CD4-positive, alpha-beta memory T cell (primary cell): ENCODE measurements at places on chromosomes 5 and 9. TPM values are rescaled to one million over a fixed set of nuclear protein-coding genes. Genes with fewer than 3 reads are reported as not detected.
A peak's percentile ranks its signal among the peaks of the same experiment; 100 is the strongest.

GRCh38 chr5:111553868-111554267 lies 41.5 kb upstream of the STARD4 start:
- H3K27me3 ChIP-seq, result no peaks in the 10 kb centered on the region
- DNase-seq, result no peak
- H3K4me3 ChIP-seq, result no peak overlapping the region
- no peak overlapping the region for H3K27ac ChIP-seq

DNA sequence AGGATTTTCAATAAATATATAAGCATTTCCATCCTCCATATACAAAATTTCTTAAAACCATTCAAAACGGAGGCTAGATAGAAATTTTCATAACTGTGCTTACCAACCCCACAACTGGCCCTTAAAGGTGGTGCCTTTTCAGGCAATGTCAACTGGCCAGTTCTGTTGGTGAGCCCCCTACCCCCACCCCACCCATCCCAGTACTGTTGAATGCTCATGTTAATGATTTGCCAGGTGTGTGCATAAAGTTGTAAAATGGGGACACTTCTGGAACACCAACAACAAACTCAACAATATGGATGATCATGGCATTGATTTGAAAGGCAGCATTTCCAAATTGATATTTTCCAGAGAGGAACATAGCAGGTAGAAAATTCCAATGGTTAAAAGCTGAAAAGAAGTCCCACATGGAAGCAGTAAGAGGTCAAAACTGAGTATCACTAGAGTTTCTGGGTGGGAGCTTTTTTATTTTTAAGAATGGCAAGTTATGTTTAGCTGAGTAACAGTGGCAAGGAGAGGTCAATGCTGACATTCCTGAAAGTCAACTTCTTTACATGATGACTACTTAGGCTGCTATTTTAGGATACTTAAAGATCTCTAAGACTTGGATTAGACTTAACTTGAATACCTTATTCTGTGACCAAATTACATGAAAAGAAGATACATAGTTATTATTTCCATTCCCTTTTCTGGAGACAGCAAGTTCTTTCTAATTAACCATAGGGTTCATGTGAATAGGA lies 2.7 kb downstream of the LEAP2 start:
- H3K4me1 ChIP-seq, result no peaks in the 10 kb centered on the region
- H3K4me3 ChIP-seq, result no peak overlapping the region
- peaks cover 37% of the 10 kb centered on the region for H3K36me3 ChIP-seq
- no peak overlapping the region for H3K27ac ChIP-seq
- H3K27me3 ChIP-seq, result no peaks in the 10 kb centered on the region
- no peak for DNase-seq

GRCh38 chr9:101951598-101951997 lies 213.2 kb upstream of the GRIN3A start:
- H3K4me1 ChIP-seq, result no peaks in the 10 kb centered on the region
- no peak for DNase-seq
- no peaks in the 10 kb centered on the region for H3K36me3 ChIP-seq

DNA sequence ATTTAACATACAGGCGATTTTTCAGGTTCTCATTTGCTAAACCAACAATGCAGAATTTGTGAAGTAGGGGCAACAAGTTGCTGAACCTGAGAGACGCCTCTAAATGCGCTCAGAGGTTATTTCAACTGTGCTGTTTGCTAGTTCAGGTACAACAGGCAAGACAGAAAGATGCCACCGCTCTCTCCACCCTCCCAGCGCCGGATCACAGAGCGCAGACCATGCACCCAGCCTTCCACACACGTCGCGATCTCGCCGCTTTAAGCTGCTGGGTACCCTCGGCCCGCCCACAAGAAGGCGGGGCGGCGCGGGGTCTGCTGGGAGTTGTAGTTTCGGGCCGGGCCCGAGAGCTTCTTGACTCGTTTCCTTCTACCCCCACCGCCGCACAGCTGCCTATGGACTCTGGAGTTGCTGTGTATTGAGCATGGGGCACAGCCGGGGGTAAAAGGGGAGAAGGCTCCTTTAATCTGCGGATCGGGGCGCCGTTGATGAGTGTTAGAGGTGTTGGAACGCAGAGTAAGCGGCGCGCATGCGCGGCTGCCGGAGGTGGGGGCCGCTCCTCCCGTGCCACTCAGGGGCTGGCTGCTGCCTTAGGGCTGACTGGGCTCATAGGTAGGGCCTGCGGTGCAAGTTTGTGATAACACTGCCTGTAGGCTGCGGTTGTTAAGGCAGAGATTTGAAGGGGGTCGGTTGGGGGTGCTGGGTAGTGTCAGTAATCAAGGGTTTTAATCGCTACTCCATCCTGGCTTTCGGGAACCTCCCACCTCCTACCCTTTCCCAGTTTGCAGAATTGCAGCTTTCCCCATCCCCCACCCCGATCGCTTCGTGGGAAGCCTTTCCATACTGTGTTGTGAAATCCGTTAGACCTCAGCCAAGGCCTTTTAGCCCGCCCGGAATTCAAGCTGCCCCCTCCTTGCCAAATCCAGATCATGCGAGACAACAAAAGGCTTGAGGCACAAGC lies 40.3 kb upstream of the ABCA1 start:
- DNase-seq, result peak; percentile 87
- peak overlapping the region; percentile 58 for H3K27ac ChIP-seq
- H3K36me3 ChIP-seq, result no peaks in the 10 kb centered on the region
- peaks cover 14% of the 10 kb centered on the region for H3K4me1 ChIP-seq
- H3K27me3 ChIP-seq, result no peaks in the 10 kb centered on the region

PCDHB9 gene
- not detected for polyA plus RNA-seq

FBXL7 gene
- polyA plus RNA-seq, result not detected

PPP3R2 gene
- polyA plus RNA-seq, result not detected

- no peak overlapping the region for H3K27ac ChIP-seq
- no peak for DNase-seq
- H3K36me3 ChIP-seq, result no peaks in the 10 kb centered on the region
These were observed 230.8 kb downstream of the AGTPBP1 start for GRCh38 chr9:85510830-85511504.

GRCh38 chr9:137778914-137779313 lies 98.7 kb upstream of the CACNA1B start:
- H3K4me1 ChIP-seq, result no peaks in the 10 kb centered on the region
- no peaks in the 10 kb centered on the region for H3K27me3 ChIP-seq
- no peak overlapping the region for H3K4me3 ChIP-seq

GRCh38 chr9:136160995-136161610 lies 42.4 kb upstream of the TMEM250 start:
- no peaks in the 10 kb centered on the region for H3K36me3 ChIP-seq
- H3K27me3 ChIP-seq, result no peaks in the 10 kb centered on the region
- H3K4me3 ChIP-seq, result no peak overlapping the region
- no peak overlapping the region for H3K27ac ChIP-seq
- no peak for DNase-seq

- H3K36me3 ChIP-seq, result no peaks in the 10 kb centered on the region
- no peaks in the 10 kb centered on the region for H3K4me1 ChIP-seq
- no peaks in the 10 kb centered on the region for H3K27me3 ChIP-seq
- no peak for DNase-seq
These were observed 236.9 kb downstream of the GOLPH3 start for GRCh38 chr5:31937226-31937625.

IGIP gene
- polyA plus RNA-seq, result 0.27 TPM

- H3K27ac ChIP-seq, result no peak overlapping the region
- H3K4me1 ChIP-seq, result no peaks in the 10 kb centered on the region
- DNase-seq, result no peak
- H3K4me3 ChIP-seq, result no peak overlapping the region
- no peaks in the 10 kb centered on the region for H3K27me3 ChIP-seq
These were observed 576 bp downstream of the ALDOB start for GRCh38 chr9:101434998-101435397.

DNA sequence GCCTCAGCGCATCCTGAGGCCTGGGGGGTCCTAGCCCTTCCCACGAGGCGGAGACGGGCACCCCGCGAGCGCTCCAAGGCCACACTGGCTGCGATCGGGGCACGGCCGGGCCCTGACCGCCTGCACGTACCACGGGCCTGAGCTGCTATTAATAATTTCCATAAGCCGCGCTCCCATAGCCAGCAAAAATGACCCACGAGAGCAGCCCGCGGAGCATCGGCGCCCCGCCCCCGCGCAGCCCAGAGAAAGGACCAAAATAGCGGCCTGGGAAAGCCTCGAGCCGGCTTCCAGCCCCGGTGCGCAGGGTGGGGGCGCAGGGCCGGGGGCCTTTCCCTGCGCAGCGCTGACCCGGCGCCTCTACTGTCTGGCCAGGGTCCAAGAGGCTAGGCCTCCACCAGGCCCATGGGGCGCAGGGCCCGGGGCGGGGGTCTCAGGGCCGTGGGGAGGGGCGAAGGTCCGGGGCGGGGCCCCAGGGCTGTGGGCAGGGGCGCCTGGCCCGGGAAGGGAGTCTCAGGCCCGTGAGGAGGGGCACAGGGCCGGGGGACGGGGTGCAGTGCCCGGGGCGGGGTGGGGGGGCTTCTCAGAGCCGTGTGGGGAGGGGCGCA lies 54.4 kb downstream of the EXD3 start:
- H3K27ac ChIP-seq, result no peak overlapping the region
- no peak overlapping the region for H3K4me3 ChIP-seq
- no peaks in the 10 kb centered on the region for H3K27me3 ChIP-seq
- H3K36me3 ChIP-seq, result no peaks in the 10 kb centered on the region
- DNase-seq, result no peak

GRCh38 chr5:78675956-78676730 lies 27.6 kb upstream of the LHFPL2 start:
- DNase-seq, result no peak
- H3K27me3 ChIP-seq, result no peaks in the 10 kb centered on the region
- no peak overlapping the region for H3K27ac ChIP-seq
- no peaks in the 10 kb centered on the region for H3K4me1 ChIP-seq

GRCh38 chr9:1701113-1701512 lies 314.0 kb upstream of the SMARCA2 start:
- peaks cover 6% of the 10 kb centered on the region for H3K27me3 ChIP-seq
- no peaks in the 10 kb centered on the region for H3K36me3 ChIP-seq
- no peak overlapping the region for H3K4me3 ChIP-seq
- H3K4me1 ChIP-seq, result no peaks in the 10 kb centered on the region
- no peak overlapping the region for H3K27ac ChIP-seq
